SK-MEL-5 (cell line): ENCODE measurements at places on chromosomes 12 and 14. TPM values are rescaled to one million over a fixed set of nuclear protein-coding genes. Genes with fewer than 3 reads are reported as not detected.

- no peak for DNase-seq
Measured at GRCh38 chr12:11787437-11787836, 138.0 kb downstream of the ETV6 start.

DNA sequence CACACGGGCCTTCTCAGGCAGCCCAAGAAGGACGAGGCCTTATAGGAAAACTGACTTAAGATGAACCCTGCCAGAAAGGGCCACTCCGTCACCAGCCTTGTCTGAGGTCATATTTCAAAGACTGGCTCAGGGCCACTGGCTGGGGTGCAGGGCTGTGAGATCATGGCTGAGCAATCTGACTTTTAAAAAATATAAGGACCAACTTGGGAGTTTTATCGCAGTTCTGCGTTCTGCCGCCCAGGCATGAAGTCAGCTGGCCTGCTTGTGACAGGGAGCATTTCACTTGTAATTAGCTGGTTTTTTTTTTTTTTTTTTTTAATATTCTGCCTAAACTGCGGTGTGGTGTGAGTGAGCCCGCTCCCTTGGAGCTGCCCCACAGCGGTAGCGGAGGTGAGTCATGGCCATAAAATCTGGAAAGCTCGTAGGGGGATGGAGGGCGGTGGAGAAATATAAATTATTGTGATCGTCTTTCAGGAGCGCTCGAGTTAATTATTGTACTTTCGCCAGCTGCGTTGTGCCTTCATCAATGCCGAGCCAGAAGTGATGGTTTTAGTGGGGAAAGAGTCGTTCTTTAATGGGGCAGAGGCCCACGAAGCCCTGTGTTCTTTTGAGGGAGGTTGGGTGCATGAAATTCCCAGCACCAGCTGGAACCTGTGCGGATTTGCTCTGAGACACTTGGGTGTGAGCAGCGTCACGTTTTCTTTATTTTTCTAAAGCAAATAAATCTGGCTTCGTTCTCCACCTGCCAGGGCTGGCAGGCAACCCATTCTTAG lies 231.9 kb downstream of the C12orf75 start:
- DNase-seq: peak; percentile 8

DNA sequence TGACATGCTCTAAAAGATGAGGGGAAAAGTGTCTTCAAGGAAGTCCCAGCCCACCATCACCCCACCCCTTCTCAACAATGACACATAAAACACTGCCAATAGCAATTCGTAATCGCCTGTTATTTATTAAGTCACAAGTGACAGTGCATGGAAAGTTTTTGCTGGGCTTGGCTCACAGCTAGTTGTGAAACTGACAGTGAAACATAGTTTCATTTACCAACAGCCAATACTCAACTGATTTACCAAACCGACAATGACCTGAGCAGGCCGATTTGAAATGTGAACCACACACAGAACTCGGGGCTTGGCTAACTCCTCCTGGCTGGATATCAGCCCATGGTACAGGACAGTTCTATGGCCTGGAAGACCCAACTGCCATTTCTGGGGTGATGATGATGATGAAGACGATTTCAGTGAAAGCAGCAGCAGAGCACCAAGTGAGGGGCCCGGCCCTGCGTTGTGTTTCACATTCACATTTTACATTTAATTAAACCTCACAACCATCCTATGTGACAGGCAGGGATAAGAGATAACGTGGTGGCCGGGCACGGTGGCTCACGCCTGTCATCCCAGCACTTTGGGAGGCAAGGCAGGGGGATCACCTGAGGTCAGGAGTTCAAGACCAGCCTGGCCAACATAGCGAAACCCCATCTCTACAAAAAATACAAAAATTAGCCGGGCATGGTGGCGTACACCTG lies 42.7 kb downstream of the CAMKK2 start:
- DNase-seq: no peak

DNA sequence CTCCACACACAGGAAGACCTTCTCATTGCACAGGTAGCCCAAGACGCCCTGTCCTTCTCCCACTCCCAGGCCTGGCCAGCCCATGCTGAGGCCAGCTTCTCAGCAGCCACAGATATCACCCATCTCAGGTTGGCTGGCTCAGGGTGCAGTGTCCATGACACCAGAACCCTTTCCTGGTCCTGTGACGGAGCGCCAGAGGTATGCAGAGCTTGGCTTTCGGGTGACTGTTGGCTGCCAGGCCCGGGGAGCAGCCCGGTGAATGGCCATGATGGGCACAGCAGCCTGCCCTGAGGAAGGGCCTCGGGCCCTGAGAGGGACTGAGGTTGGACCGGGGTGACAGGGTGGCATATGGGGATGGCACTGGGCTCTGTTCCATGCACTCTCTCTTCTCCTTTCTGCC lies 173.4 kb downstream of the TSPAN9 start:
- DNase-seq: no peak

The SCN8A gene
- total RNA-seq: 1.0 and 1.1 TPM in 2 replicates

The IKZF4 gene
- total RNA-seq: 0.79 and 1.1 TPM in 2 replicates

The FBXO33 gene
- 22.0 and 27.8 TPM in 2 replicates for total RNA-seq

The TXNRD1 gene
- 481 and 552 TPM in 2 replicates for total RNA-seq
